Mucosa of gallbladder (tissue), 1 donor: ENCODE measurements at places on chromosomes 12 and 14. TPM values are rescaled to one million over a fixed set of nuclear protein-coding genes. Genes with fewer than 3 reads are reported as not detected.

GRCh38 chr12:90773491-90773890 lies 181.5 kb downstream of the CCER1 start:
- no peak for DNase-seq

DNA sequence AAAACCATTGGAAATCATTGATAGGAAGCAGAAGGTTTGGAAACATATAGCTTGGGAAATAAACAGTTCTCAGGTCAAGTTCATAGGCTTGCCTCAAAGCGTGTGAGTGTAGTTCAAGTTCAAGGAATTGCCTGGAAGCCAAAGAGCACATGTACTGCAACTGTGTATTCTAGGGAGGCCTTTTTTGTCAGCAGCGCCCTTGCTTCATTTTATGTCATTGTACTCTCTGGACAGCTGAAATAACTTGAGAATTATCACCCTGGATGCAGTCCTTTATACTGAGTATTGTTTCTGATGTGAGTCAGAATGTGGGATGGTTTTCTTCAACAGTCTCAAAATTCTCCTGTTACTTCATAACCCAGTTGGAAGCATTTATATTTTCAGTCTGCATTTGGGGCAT lies 16.0 kb upstream of the EVL start:
- no peak for DNase-seq

Gene ACOT6
- not detected for total RNA-seq

GRCh38 chr12:24404086-24404815 lies 454.8 kb upstream of the SOX5 start:
- no peak for DNase-seq

DNA sequence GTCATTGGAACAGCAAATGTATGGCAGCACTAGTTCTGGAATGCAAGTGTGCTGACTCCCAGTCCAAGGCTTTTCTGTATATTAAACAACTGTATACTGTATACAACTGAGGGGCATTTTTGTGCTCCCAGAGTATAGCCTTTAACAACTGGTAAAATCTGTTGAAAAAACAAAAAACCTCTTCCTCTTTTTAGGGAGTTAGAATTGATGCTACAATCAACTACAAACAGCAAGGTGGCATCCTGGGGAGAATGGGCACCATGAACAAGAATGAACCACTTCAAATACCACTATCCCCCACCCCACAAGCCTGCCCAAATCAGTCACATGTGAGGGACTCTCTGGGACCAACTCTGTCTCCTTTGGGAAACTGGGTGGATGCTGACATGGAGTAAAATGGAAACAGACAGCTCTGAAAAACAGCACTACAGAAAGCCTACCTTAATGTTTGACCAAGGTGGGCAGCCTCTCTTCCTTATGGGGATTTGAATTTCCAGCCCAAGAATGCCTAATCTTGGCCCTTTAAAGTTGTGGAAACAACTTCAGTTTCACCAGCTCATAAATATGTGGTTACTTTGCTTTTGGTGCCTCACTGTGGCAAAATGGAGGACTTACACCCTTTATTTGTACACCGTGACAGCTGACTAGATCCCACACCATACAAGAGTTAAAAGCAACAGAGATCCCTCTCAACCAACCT lies 7.5 kb downstream of the VTI1B start:
- DNase-seq = peak; percentile 32

DNA sequence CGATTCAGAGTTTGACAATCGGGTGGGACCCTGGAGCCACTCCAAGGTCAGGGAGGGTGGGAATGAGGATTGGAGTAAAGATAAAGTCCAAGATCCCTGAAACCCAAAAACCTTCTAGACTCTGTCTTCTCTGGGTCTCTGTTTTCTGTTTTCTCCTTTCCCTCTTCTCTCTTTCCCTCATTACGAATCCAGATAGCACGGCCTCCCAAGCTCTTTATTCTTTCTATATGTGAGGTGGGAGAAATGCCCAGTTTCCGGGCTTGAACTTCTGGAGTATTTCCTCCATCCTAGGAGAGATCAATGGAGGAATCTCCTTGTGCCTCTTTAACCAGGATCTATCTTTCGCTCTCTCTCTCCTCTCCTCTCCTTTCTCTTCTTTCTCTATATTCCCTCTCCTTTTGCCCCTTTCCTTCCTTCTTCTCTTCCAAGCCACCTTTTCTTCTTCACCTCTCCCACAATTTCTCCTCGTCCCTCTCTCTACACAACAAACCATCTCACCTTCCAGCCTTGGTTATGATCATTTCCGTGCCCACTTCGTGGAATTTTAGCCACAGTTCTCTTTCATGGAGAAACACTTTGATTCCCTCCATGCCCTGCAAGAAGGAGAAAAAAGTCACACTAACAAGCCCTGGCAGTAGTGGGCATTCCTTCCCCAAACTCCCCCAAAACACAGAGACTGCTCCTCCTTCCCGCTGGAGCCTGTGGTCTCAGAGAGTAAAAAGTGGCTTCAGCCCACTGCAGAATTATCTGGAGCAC lies 4.4 kb downstream of the TBX5 start:
- DNase-seq = no peak

GRCh38 chr12:70074510-70074909 lies 168.7 kb upstream of the CNOT2 start:
- DNase-seq = no peak

Gene PPP1R1A
- total RNA-seq = 17.2 TPM

Gene FOXA1
- total RNA-seq = 17.3 TPM
